ENCODE measurements at places on chromosomes 16 and 17.

DNA sequence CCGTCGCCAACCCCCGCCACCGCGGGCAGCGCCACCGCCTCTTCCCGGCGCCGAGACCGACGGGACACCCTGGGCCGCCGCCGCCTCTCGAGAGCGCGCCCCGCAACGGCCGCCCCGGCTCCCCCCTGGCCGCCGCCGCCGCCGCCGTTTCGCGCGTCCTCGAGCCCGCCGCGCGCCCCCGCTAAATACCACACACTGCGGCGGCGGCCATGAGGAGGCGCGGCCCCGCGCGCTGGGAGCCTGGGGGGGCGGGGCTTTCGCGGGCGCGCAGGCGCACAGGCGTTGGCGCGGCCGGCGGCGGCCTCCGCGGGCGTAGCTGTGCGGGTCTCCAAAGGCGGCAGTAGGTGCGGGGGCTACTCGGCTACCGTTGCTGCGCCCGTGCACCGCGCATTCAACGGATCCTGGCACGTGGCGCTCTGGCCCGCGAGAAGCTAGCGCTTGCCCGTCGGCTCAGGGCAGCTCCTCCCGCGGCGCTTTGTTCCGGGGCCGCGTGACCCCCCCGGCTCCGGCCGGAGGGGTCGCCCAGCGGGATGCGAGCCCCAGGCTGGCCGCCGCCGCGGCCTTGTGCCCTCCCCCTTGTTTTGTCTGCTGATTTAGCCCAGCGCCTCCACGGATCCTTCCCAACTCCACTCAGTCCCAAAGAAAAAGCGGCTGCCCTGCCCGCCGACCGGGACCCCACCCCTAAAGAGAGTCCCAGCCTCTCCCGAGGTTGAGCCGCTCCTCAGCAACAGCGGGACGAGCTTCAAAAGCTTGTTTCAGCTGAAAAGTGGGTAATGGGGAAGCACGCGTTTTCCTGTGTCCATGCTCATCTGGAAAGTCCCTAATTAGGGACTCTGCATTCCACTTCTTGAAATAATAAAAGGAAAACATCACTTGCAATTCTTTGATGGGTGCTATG, at the start of gene SIAH1:
Gene SIAH1, minus strand, starts transcription at position 161 of the 898 bp plus-strand sequence. CDS start 22,985 bp downstream, outside the sequence.
- peak; percentile 90 for DNase-seq

DNA sequence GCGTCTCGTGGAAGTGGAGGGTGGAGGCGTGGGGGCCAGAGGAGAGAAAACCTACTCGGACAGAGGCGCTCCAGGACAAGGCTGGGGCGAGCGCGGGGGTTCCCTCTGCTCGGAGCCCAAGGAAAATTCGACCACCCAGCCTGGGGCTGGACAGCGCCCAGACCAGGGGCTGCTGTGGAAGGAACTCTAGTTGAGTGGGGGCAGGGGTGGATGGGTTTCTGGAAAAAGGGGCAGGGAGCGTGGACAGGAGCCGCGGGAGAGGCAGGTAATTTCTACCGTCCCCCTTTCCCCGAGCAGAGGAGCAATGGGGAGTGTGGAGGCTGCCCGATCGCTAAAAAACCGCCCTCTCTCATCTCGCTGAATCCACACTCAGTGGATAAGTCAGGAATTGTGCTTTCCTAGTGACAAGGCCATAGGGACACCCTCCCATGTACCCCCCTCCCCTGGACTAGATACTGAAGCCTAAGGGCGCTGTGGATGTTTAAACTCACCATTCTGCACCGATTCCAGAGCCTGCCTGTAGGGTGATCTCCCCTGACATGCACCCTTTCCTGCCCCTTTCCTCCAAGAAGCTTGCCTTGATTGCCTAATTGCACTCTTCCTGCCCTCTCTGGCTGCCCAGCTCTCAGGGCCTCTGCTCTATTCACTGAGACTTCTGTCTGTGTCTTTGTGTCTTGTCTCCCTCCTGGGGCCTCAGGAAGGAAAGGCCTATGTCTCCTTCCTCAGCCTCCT, 90.7 kb upstream of the TMEM97 start:
- no peak for DNase-seq

DNA sequence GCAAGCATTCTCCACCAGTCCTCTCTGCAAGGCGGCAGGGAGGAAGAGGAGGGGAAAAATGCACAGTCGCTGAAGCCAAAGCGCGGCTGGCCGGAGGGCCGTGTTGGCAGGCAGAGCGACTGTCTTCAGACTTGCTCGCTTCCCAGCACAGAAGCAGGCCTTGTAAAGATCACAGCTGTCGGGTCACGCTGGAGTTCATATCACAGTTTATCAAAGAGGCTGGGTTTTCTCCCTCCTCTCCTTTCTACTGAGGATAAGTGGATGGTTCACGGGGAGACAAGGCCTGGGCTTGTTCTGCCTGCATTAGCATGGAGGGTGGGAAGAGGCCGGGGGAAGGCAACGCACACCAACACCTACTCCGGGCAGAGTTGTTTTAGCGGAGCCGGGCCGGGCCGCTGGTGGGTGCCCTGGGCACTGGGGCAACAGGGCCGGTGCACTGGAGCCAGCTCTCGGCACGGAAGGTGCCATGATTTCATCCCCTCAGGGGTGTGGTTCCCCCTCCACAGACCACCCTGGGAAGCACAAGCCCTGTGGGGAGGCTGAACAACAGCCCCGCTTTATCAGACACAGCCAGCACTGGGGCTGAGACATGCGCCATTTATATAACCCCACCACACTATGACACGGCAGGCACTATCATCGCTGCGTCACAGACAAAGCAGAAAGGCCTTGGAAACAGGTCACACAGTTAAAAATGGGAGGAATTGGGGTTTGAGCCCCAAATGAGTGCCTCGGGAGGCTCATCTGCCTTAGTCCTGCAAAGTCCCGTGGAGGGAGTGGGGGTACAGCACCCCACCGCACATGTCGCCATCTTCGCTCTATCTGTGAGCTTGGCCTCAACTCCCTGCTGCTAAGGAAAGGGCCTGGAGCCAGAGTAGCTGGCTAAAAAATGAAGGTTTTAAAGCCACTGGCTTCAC, 40.3 kb upstream of the MTSS2 start:
- no peak for DNase-seq

- no peak for DNase-seq
Observed at GRCh38 chr16:2026461-2027023, at the start of gene NHERF2. NHERF2 (plus strand) TSS chr16:2026902; CDS start chr16:2027006, 104 bp downstream.

GRCh38 chr17:60526726-60527125, 684 bp upstream of the APPBP2 start:
- no peak for DNase-seq

DNA sequence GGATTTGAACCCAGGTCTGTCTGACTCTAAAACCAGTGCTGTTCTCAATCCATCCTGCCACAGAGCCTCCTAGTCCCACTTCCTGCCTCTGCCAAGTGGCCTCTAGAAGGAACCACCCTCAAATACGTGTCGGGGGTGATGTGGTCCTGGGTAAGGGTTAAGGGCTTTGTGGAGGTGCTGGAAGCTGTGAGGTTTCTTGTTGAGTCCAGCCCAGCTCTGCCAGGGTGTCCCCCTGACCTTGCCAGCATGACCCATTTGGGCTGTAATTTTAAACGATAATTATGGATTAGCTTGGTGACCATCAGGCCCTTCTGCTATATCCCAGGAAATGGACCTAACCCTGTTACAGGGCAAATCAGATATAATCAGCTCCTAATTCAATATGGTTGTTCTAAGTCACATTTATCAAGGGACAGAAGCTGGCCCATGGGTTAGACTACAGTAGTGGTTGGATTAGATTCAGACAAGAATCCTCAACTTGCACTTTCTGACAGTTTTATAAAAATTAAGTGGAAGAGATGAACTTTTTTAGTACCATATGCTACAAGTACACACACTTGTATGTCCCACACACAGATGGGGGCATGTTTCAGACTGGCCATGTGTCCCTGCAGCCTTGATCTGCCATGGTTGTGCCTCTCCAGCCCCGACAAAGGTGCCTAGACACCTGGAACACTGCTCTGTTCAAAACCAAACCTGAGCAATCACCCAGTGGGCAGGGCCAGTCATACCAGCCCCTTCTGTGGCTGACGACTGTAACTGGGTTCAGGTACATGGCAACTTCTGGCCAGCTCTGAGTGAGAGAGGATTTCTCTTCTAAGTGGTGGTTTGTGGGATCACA, 48.0 kb downstream of the SMPD3 start:
- no peak for DNase-seq

GRCh38 chr16:24999856-25000461, 15.2 kb downstream of the ARHGAP17 start:
- DNase-seq, result no peak

GRCh38 chr17:4969047-4969550, 1.5 kb upstream of the SPAG7 start:
- DNase-seq, result no peak

DNA sequence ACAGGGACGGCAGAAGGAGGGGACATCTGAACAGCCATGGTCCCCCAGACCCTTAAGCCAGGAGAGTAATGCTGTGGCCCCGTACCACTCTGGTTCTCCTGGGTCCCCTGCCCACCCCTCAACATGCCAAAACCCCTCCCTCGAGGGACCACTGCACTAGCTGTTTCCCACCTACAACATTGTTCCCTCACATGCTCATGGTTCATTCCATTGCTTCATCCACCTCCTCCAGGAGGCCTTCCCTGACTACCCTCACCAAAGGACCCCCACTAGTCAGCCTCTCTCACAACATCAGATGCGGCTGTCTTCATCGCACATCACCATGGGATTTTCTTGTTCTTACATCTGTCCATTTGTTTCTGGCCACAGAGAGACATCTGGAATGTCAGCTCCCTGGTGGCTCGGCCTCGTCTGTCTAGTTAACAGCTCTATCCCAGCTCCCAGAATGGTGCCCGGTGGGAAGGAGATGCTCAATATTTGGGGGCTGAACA, 1.7 kb downstream of the DOK4 start:
- DNase-seq, result no peak

DNA sequence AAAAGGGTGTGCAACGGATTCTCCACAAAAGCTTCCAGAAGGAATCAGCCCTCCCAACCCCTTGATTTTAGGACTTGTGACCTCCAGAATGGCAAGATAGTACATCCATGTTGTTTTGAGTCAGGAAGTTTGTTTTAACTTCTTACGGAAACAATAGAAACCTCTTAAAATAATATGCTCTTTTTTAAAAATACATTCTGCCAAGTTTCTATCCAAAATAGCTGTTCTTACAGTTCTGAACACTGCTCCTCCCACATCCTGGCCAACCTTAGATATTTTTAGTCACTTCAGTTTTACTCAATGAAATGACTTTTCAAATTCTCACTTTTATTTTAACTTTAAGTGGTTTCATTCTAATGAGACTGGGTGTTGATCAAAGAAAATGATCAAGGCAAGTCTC, 156.4 kb downstream of the ZNF18 start:
- DNase-seq, result no peak

DNA sequence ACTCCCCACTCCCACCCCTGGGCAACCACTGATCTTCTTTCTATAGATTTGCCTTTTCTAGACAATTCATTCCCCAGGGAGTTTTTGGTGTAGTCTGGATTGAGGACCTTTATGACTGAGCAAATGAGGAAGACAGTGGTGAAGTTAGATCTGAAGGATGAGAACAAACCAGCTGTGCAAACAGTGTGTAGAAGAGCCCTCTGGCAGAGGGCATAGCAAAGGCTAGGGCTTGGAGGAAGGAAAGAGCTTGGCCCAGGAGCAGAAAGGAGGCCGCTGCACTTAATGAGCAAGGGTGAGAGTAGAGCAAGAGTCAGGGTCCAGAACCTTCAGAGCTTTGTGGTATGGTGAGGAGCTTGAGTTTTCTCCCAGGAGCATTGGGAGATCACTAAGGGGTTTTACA, 352.7 kb downstream of the CA10 start:
- no peak for DNase-seq

DNA sequence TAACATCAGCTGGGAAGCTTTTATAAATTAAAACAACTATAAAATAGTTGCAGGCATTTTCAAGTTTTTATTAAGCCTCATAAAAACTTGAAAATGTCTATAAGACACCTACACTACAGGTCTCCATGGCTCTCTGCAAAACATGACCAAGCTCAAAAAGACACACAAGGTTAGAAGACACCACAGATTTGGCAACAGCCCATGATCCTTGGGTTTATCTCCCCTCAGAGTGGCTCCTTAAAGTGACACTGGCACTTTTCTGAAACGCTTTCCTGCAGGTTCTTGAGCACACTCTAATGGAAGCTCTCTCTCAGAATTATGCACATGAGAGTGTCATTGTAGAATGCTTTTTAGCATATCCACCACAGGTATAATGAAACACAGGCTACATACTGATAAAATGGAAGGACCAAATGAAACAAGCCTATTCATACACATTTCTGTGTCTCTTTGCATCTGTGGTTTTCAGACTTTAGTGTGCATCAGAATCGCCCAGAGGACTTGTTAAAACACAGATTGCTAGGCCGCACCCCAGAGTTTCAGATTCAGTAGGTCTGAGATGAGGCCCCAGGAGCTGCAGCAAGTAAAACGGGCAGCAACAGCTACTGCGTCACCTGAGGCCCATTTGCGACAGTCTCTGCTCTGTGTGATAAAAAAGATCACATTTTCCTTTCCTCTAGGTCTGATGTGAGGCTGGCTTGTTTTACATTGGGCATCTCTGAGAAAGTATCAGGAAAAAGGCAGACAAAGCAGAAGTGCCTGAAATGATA, 75.0 kb upstream of the WSB1 start:
- no peak for DNase-seq

- no peak for DNase-seq
Observed at GRCh38 chr17:63099425-63099824, 133.4 kb downstream of the TANC2 start.

GRCh38 chr16:66933776-66934137, 445 bp downstream of the CIAO2B start:
- DNase-seq, result no peak

DNA sequence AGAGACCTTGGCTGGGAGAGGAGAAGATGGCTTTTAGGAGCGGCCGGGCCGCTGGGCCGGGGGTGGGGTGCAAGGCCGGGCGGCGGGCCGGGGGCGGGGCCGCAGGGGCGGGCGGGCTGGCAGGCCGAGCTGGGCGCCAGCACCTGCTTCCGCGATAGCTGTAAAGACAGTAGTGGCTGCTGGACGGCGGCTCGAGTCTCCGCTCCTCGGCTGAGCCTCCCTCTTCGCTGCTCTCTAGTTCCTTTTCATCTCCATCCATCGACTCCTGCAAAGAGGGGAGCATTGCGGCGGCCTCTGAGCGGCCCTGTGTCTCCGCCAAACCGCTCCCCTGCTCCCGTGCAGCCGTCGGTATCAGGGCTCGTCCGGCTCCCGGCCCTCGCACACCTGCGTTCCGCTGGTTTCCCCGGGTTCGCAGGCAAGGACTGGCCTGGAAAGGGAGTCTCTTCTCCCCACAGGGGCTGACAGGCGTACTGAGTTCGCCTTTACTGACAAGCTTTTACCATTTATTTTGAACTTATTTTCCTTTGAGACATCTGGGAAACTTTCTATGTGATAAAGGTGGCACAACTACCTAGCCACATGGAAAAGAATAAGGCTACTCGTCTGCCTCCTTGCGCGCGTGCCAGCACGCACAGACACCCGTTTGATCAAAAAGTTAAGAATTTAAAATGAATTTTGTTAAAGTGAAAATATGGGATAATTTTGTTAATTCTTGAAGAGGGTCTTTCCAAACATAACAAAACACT, at the start of gene C17orf75:
Gene C17orf75, minus strand, starts transcription at position 317 of the 746 bp plus-strand sequence. Its CDS starts 34 bp downstream, at position 283.
- DNase-seq, result peak; percentile 81

- DNase-seq, result no peak
Observed at GRCh38 chr16:56295739-56296527, 104.6 kb downstream of the GNAO1 start.
